Tracheal epithelial cell (primary cell): ENCODE measurements at places on chromosomes 11 and 22. TPM values are rescaled to one million over a fixed set of nuclear protein-coding genes. Genes with fewer than 3 reads are reported as not detected.

Gene CHKA
- 3.1 and 8.1 TPM in 2 replicates for total RNA-seq

Gene DEPDC5
- total RNA-seq: 9.4 and 11.1 TPM in 2 replicates

Gene INSC
- 0.72 and 1.1 TPM in 2 replicates for total RNA-seq

Gene RBMXL2
- total RNA-seq: under 0.01 TPM in 1 of 2 replicates, not detected in the other

Gene OR1S1
- total RNA-seq: not detected in 2 replicates
